ENCODE measurements at places on chromosomes 4 and X.

GRCh38 chrX:31550158-31550557 is 478.3 kb upstream of the FTHL17 start:
- no peak for DNase-seq

DNA sequence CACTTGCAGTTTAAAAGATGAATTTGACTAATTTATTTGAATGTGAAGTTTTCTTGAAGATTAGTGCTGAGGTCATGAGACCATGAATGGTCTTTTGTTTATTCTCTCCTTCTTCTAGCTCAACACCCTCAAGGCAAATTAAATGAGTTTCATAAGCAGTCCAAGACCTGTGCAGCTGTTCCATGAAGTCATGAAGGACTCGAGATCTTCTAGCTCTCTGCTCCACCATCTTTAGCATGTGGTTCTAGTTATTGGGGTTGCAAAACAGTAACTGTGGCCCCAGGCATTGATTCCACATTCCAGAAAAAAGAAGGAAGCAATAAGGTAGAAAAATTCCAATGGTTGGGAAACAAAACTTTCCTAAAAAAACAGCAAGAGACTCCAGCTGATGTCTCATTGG is 84.2 kb upstream of the HS3ST1 start:
- DNase-seq, result no peak

DNA sequence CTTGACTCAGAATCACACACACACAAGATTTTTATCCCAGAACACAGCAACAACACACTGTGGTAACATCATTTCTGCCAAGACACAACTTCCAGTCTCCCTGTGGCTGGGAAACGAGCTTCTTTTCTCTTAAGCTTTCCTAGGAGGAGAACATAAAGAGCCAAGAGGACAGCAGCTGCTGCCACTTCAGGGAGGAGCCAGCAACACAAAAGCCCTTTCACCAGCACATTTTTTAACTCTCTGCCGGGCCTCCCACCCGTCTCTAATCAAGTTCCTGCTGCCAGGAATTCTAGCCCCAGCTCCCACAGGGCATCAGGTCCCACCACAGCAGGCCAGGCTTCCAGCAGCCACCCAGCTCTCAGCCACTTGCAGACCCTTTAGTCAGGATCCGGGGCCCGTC is 22.4 kb downstream of the FAT1 start:
- peak; percentile 54 for DNase-seq

DNA sequence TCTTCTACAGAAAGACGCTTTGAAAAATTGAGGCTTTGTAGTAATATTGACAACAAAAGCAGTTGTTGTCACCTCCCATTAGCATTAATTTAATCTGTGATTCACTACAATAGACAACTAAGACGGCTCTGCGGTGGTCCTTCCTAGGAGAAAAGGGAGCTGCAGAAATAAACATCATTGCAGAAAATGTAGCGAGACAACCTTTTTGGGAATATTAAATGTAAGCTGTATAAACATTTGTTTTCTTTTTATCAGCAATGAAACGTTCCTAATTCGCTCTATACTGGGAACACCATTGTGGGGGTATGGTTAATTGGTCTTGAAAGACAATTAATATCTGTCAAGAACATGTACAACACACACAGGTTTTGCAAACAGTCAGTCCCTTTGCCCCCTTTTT is 583.3 kb upstream of the TENM3 start:
- DNase-seq, result no peak

DNA sequence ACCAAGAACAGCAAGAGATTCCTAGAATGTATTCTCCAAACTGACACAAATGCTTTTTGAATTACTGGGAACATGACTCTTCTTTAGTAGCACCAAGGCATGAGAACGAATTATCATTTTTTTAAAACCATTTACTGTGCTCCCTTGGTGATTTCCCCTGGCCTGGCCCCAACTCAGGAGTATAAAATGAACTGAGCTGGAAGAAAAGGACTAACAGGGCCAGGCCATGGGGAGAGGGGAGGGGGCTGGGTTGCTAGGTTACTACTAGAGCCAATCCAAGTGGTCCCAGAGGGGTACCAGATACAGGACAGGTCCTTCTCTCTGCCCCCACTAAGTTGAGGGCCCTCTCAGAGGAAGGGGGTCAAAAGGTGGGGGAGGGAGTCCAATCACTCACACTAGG is 23.1 kb downstream of the SASH3 start:
- DNase-seq, result no peak

GRCh38 chrX:71650333-71650969 is 16.9 kb upstream of the LOC101059915 start:
- DNase-seq, result no peak

DNA sequence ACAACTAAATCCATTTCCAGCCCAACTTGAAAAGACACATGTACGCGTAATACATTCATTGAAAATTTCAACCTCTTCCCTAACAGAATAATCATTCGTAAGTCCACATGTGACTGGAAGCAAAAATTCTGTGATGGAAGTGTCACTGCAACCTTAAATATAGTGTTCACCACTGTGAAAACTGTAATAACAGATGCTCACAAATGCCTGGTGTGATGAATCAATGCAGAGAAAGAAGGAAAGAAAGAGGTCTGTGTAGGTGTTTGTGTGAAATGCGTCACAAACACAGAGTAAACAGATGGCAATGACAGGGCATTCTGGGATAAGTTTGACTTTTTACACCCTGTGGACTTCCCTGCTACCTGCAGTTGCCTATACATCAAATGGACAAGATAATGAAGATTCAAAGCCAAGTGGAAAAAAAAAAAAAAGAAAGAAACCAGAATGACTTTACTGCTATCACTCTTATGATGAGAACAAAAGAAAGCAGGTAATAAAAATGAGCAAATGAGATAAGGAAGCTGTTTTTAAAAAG is 123.3 kb downstream of the EPHA5 start:
- no peak for DNase-seq

DNA sequence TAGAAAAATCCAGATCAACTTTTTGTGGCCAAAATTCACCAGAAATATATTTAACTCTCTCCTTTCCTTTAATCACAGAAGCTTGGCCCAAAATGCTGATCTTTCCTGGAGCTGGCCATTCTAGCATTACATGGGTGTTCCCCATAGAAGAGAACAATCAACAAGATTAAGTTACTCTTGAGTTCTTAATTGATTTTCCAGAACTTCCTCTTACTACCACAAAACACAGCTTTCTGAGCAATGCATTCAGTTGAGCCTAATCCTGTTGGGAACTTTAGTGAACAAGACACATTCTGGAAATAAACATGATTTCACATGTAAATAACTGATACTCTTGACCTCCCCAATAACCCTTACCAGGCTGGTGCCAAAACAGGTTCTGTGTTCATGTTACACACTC is 45.4 kb upstream of the STIM2 start:
- DNase-seq, result no peak

- DNase-seq, result peak; percentile 51
These were observed 3.2 kb upstream of the PCDH19 start for GRCh38 chrX:100413229-100413628.

DNA sequence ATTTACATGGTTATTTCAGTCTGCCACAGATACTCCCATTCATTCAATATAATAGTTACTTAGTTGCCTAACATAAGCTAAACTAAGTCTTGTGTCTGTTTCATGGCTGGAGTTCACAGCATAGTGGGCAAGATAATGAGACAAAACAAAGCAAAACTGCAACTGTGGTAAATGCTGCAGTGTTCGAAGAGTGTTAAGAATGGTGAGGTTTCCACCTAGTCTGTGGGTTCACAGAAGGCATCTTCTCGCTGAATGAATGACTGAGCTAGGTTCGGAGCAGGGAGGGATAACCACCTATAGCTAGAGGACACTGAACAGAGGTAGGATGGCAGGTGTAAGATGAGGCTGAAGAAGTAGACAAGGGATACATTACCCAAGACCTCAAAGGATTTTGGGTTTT is 171.0 kb downstream of the FBXW7 start:
- no peak for DNase-seq

DNA sequence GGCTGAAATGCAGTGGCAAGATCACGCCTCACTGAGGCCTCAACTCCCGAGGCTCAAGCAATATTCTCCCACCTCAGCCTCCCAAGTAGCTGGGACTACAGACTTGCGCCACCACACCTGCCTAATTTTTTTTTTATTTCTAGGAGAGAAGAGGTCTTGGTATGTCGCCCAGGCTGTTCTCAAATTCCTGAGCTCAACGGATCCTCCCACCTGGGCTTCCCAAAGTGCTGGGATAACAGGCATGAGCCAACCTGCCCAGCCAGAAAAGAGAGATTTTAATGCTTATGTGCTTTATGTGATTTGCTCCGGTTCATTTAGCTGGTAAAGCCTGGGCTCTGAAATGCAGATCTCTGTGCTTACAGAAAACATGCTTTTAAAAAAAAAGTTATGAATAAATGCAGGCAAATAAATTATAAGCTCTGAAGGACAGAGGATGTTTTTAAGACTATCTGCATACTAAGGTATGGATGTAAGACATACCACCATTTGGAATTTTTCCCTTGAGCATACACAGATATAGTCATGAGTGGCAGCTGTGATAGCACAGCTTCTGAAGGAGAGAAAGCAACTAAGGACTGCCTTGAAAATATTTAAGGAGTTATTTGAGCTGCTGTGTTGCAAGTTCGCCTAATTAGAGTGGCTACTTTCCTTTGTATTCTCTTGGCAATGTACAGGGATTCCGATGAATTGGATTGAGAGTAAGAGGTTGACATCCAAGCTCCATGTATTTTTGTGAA is 13.8 kb downstream of the GUCY1B1 start:
- DNase-seq, result no peak

DNA sequence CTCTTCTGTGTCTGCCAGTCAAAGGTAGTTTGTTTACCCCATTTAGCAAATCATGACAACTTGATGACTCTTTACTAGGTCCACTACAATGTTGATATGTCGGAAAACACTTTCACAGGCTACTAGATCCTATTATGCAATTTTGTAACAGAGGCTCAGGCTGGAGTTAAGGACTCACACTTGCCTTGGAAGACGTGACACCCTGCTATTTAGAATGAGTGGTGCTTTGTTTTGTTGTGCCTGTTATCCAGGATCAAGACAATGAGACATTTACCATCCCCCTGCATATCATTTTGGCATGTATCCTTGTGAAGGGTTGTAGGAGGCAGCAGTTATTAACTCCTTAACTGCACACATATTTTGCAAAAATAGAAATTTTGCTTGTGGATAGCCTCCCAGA is 263.7 kb downstream of the IL1RAPL1 start:
- DNase-seq, result no peak

DNA sequence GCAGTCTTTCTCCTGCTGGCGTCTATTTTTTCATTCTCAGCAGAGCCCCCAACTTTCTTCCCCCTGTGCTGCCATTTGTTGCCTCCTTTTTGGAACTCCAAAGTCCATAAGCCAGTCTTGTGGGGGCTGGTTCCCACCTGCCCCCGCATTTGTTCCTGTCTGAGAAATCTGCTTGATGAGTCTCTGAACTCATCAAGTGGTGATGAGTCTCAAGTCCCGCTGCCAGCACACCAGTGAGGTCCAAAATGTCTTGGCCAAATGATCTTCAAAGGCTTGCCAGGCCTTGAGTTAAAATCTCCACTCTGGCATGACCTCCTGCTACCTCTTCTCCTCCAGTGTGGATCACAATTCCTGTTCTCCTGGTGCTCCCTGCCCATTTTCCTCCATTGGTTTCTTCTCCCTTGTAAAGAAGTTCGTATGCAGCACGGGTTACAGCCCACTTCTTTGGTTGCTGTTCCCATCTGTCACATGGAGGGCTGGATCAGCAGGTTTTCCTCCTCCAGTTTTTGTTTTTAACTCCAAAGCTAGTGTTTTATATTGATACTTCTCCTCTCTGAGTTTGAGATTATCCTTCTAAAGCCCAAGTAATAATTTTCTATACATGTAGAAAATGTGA is 72.7 kb upstream of the LIMCH1 start:
- no peak for DNase-seq

DNA sequence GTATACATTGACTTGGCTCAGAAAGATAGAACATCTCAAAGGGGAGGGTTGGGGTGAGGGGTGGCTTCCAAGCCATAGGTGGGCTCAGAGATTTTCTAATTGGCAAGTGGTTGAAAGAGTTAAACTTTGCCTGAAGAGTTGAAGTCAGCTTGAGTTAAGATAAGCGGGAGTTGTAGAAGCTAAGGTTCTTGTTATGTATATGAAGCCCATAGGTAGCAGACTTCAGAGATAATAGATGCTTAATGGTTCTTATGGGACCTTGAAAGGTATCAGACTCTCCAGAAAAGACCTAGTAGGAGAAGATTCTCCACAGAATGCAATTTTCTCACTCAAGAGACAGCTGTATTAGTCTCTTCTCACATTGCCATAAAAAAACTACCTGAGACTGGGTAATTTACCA is 599.1 kb upstream of the CPEB2 start:
- DNase-seq, result no peak

DNA sequence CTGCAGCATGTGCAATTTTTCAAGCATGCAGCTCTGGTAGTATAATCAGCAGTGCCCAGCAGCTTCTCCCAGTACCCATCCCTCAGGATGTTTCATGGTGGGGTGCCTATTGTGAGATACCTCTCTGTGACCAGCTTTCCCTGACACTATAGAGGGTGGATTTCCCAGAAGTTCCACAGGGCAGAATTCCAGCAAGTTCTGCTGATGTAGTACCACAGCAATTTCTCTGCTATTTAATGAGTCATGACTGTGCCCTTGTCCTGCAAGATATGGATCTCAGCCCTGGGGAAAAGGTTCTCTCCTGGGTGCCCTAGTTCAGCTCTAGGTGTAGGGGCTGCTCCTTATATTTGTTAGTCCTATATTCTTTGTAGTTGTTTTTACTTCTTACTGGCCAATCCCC is 174.8 kb downstream of the ENOX2 start:
- DNase-seq, result peak; percentile 47

GRCh38 chr4:38663090-38663800 is 754 bp upstream of the KLF3 start:
- peak; percentile 34 for DNase-seq

DNA sequence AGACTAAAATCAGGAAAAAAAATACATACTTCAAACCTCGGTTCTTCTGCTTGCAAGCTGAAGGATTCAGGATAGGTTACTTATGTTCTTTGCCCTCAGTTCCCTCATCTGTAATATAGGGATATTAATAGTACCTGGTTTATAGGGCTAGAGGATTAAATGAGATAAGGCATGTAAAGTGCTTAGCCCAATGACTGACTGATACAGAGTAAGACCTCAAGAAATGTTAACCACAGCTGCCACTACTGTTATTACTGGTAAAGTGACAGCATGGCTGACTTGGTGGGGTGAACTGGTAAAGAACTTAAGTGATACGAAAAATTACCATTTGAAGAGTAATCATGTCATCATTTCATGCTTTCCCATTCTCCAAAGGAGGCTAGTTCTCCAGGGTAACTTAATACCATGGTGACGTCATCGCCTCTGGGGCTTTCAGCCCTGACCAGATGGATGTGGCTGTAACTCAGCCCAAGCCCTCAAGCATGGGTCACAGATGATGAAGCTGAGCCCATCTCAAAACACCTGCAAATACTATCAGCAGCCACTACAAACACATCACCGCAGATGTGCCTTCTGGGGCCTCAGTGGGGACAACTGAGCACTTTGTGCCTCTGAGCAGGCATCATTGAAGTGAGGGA is 44.5 kb upstream of the SCML1 start:
- DNase-seq, result peak; percentile 54

- no peak for DNase-seq
These were observed 208.7 kb upstream of the NDST3 start for GRCh38 chr4:117825600-117825999.
